HepG2 (cell line): ENCODE measurements at places on chromosomes 4 and X.

GRCh38 chr4:100168521-100168920 lies 21.7 kb downstream of the DDIT4L start:
- no peak for DNase-seq

GRCh38 chr4:89214308-89214707 lies 93.3 kb downstream of the GPRIN3 start:
- no peak for DNase-seq

DNA sequence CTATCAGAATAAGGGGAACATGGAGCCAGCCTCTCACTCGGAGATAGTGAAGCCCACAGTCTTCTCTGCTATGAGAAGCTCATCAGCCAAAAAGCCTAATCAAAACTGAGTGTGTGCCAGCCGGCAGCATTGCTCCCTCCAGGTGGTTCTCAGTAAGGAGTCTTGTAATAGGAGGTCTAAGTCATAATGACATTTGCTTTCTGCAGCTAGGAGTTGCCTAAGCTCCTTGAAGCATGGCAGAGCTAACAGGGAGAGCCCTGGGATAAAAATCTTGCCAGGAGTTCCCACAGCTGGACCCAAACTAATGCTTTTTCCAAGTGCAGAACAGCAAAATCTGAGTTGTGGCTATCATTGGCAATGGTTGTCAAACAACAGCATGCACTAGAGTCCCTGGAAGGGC lies 245.2 kb downstream of the SPATA18 start:
- DNase-seq = no peak

DNA sequence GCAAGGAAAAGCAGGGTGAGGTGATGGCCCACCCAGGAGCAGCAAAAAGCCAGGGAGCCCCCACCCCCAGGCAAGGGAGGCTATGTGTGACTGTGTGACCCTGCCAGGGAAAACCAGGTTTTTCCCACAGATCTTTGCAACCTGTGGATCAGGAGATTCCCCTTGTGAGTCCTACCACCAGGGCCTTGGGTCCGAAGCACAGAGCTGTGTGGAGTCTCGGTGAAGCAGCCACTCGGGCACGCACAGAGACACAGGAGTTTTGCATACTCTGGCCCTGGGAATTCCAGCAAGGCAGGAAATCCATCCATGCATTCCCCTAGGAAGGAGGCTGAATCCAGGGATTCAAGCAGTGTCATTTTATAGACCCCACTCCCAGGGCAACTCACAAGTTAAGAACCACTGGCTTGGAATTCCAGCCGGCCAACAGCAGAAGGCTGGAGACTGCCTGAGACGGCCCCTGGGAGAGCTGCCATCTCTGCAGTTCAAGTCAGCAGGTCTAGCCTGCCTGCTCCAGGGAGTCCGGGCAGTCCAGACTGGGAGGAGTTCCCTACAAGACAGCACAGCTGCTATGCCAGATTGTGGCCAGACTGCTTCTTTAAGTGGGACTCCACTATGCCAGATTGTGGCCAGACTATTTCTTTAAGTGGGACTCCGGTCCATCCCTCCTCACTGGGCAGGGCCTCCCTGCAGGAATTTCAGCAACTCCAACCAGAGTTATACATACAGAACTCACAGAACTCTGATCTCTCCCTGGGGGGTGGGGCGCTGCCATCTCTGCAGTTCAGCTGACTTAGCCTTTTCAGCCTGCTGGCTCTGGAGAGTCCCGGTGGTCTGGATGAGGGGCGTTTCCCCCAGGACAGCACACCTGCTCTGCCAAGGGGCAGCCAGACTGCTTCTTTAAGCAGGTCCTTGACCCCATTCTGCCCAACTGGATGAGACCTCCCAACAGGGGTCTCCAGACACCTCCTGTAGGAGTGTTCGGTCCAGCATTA lies 85.1 kb upstream of the ADAD1 start:
- no peak for DNase-seq

GRCh38 chr4:54392479-54392878 lies 163.4 kb downstream of the PDGFRA start:
- no peak for DNase-seq

- no peak for DNase-seq
Measured at GRCh38 chr4:22991576-22991975, 298.8 kb downstream of the GBA3 start.

GRCh38 chrX:12934850-12935249 lies 28.4 kb downstream of the TLR8 start:
- no peak for DNase-seq

DNA sequence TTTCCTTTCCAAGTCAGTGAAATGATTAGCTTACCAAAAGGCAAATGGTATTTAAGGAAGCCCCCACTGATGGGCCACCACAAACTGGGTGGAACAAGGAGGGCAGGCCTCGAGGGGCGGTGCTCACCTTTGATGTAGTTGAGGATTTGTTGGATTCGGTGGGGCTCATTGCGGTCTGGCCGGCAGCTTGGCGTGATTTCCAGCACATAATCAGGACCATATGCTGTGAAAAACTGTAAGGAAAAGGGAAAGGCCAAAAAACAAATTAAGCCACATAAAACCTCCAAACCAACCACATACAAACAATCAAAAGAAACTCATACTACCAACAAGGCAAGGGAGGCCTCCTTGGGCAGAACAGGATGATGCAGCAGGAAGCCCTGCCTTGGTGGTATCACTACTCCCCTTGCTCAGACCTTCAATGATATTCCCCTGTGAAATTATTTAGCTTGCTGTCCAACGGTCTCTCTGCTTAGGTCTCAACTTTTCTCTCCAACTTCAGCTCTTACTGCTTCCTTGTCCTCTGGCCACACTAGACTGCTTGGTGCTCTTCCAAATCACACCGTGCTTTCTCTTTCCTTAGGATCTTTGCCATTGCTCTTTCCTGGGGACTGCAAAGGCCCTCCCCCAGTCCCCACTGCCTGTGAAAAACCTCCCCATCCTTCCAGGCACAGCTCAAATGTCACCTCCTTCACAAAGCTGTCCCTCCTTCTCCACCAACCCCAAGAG lies 46.1 kb upstream of the CITED1 start:
- no peak for DNase-seq

- no peak for DNase-seq
Measured at GRCh38 chrX:9515973-9516538, 51.2 kb downstream of the TBL1X start.

DNA sequence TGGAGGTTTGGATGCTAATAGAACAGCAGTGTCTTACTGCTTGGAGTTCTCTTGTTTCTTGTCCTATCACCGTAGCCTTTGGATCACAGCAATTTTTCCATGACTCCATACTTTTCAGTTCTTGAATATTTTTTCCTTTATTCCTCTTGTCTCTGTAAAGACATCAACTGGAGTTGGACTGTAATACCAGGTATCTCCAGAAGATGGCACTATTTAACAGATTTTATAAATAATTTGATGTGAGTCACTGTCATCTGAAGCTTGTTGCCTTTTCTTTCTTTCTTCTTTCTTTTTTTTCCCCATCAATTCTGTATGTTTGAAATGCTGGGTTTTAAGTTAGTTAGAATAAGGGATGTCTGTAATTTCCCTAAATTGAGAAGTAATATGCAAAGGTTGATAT lies 24.1 kb downstream of the HPRT1 start:
- DNase-seq = peak; percentile 15

DNA sequence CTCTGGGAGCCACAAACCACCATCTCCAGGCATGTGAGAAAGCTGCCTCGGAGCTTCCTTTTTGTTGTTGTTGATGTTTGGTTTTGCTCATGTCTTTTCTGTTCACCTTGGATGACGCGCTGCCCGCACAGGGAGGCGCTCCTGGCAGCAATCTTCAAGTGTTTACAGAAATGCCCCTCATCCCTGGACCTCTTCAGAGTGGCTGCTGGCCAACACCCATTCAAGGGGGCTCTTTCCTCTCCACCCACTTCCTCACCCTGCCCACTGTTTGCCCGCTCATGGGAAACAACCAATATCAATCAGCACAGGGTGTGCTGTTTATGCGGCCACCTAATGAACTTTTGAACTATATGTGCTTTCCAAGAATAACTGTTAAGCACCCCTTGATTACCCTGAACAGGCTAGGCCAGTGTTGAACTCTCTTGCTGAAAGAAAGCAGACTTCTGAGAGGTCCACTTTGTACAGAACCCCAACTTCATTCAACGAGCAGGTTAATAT lies 355.1 kb upstream of the CLNK start:
- DNase-seq = no peak

DNA sequence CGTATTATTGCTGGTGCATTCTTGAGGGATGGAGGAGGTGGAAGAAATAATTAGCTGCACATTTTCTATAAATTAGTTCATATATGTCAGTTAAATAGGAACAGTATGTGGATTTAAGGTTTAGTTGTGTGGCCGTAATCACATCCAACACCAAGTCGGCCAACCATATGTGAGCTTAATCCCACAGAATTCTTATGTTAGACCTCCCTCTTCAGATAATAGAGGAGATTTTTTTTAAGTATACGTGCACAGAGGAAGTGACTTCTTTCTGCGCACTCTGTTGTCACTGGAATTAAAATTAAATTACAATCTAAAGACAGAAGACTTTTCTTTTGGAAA lies 2.1 kb downstream of the SEPTIN11 start:
- DNase-seq = no peak

DNA sequence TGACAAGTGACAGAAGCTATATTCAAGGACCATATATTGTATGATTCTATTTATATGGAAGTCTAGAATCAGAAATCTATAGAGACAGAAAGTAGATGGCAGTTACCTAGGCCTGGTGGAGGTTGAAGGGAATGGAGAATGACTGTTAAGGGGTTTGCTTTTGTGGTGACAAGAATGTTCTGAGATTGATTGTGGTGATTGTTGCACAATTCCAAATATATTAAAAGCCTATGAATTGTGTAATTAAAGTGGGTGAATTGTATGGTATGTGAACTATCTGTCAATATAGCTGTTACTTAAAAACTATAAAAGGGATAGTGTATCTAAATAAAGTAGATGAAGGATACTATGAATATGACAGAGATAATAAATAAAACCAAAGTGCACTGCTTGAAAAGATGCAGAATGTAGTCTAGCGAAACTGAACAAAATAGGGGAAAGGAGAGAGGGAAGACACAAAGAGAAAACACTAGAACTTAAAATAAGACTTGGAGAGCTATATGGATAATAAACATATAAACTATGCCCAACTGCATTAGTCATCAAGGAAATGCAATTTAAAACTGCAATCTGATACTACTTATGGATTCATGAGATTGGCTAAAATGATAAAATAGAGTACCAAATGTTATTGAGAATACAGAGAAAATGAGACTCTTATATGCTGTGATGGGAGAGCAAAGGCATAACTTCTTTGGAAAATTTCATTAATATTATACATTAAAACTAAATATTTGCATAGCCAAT lies 82.1 kb upstream of the BANK1 start:
- no peak for DNase-seq

GRCh38 chr4:6747294-6748051 lies 31.5 kb downstream of the BLOC1S4 start:
- DNase-seq = no peak

DNA sequence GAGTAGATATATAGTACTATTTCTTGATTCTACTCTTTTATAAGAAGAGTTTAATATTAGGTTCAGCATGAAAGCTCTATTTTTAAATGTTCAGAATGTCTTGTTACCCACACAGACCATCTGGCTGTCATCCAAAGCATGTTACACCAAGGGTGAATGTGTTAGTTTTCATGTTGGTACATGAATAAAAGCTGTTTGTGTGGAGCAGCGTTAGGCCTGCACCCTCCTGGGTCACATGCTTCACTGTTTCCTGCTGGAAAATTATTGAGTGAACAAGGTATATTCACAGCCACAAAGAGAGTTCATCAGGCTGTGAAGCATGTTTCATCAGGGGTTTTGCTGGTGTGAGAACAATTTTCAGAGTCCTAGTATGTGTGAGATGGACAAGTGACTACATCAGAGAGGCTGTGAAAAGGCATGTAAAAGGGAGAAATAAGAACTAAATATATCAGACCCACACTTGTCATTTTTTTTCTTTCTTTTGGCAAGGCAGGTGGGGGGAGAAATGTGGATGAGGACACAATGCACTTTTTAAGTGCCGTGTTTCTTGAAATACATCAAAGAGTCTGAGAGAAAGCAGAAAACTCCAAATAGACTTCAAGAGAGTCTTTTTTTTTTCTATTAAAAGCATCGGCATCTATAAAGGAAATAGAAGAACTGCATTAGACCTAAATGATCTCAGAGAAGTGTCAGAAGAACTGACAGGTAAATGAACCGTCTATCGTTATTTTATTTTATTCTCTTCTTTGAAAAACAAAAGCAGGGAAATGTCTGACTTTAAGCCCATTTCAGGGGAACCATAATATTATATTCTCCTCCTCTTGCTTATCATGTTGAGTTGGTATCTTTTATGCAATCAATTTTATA lies 2429.7 kb downstream of the PCDH7 start:
- DNase-seq = no peak

DNA sequence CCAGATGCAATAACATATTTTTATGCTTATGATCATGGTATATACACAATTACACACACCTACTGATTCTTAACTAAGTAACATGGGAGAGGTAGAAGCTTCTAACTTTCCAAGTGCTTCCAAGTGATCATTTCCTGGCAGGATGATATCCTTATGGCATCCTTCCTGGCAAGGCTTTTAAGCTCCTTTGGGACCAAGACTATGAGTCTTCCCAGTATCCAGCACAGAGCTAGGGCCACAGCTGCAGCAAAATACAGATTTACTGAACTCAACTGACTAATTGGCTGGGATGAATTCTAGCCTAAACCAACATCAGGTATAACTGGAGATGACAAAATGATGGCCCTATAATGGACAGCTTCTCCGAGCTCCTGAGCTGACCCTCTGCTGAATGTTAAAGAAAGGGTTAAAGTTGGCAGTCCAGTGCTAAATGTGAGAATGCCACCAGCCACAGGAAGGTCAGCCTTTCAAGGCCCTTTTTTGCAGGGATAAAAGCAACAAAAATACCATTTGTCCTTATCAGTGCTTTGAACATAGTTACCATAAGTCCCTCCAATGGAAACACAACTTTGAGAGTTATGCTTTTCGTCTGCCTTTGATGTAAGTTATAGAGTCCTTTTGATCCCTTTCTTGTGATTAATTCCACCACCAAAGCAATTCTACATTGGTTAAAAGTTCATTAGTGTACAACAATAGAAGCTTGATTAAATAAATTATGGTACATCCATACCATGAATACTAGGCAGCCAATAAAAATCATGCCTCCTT lies 73.4 kb downstream of the MGST2 start:
- DNase-seq = peak; percentile 91

GRCh38 chrX:153488231-153488914 lies 6.4 kb upstream of the BGN start:
- peak; percentile 48 for DNase-seq

DNA sequence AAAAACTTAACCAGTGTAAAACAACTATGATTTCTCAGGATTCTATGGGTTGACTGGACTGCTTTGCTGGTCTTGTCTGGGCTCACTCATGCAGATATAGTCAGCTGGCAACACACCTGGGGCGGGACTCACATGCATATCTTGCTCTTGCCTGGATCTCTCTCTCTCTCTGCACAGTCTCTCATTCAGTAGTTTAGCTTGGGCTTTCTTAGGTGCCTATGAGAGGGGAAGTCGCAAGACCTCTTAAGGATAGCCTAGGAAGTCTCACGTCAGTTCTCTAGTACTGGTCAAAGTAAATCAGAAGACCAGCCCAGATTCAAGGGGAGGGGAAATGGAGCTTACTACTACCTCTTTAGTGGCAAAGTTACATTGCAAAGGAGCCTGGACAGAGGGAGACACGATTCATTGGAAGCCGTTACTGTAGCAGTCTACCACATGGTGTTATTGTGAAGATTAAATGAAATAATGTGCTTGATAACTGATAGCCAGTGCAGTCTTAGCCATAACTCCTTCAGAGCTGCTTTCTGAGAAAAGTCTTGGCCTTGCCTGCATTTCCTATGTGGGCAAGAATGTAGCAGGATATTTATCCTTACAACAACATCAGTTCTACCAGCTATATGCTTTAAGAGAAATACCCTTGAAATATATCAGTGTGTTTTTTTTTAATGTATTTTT lies 2.1 kb downstream of the COPS4 start:
- no peak for DNase-seq

GRCh38 chr4:167897116-167897515 lies 195.2 kb upstream of the ANXA10 start:
- DNase-seq = peak; percentile 29
